ENCODE measurements at places on chromosomes 5 and 9. TPM values are rescaled to one million over a fixed set of nuclear protein-coding genes. Genes with fewer than 3 reads are reported as not detected.

DNA sequence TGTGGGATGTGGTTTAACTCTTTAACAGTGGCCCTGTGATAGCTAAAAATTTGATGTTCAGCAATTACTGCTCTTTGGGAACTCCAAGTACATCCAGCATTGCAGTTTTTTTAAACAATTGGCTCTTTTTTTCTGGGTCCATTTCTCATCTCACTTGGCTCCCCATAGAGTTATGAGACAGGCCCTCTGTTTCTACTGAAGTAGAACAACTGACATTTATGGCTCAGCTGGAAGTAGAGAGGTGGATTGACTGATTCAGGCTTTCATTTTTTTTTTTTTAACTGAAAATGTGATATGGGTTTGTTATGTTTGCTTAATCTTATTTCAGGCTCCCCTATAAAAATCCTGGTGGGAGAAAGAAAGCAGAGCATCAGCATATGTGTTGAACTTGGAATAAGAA lies 96.6 kb upstream of the CD180 start:
- no peak for DNase-seq

Gene FBP1
- total RNA-seq, result 0.54 TPM

Gene IDNK
- 6.5 TPM for total RNA-seq

DNA sequence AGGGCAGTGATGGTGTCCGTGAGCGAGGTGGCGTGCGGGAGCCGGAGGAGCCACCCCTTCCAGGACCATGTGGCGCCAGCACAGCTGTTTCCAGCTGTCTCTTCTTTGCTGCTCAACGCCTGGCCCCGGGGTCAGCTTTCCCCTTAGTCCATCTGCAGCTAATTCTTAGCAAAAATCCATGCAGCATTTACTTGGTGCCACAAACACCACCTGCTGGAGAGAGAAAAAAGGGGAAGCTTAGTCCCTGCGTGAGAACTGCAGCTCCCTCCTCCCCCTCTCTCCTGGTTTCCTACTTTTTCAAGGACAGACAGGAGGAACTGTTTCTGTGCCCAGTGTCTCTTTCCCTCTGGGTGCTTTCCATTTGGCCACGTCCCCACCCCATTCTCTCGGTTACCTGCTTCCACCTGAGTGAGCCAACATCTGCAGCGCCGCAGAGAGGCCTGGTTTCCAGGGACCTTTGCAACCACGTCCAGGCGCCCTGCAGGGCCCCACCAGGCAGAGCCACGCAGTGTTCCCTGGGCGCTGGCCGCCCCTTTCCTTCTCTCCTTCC lies 3.4 kb downstream of the SLC6A19 start:
- DNase-seq, result no peak

Gene HTR1A
- total RNA-seq, result not detected

Gene PAIP2
- 70.6 TPM for total RNA-seq

GRCh38 chr9:130915096-130915447 lies 18.5 kb upstream of the QRFP start:
- DNase-seq, result no peak

Gene FOXD4L3
- under 0.01 TPM for total RNA-seq

GRCh38 chr9:115766370-115766955 lies 387.1 kb upstream of the PAPPA start:
- DNase-seq, result no peak

Gene SLC30A5
- 36.1 TPM for total RNA-seq

DNA sequence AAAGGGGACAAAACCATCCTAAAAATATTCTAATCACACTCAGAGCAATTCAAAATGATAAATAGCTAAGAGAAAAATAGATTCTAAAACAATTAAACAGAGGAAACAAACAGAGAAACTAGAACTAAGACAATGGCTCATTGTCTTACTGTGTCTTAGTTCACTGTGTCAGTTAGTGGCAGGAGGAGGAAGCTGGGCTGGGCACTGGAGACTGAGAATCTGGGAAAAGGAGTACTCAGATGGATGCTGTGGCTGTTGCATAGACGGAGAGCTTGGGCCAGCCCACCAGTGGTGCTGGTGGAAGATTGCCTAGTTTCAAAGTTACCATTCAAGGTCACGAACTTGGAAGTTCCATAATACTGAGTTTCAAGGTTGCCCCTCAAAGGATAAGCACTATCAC lies 94.7 kb upstream of the IFNK start:
- no peak for DNase-seq

Gene ZFP2
- total RNA-seq, result 0.27 TPM

GRCh38 chr5:152606776-152607364 lies 201.8 kb upstream of the NMUR2 start:
- DNase-seq, result no peak

Data from hematopoietic multipotent progenitor cell (in vitro differentiated cells).